ENCODE measurements at places on chromosomes 5 and 9.

DNA sequence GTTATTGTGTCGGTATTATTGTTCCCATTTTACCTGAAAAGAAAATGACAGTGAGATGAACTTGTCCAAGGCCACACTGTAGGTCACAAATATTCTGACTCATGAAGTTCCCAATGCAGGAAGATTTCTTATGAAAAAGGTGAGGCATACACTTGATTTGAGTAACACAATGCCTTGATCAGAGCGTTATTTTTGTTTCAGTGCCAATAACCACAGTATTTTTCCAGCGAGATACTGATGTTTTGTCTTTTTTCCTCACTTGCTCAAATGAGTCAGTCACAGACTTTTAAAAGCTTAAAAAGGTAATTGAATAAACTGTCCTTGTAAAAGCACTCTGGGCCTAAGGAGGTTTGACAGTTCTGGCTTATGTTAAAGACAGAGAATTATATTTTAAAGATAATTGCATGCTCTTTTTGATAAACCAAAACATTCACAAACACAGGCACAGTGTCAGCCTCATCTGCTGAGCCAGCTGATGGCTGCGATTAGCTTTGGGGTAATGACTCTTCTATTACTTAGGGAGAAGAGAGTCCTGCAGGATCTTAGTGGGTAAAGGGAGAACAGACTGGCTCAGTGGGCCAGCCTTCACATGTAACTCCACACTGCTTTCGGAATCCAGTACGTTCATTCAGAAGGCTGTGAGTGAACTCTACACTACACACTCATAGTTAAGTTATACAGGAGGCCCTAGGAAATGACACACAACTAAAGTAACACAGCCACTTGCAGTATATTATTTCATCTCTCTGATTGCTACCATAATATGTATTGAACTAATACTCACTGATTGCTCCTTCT lies 165.5 kb upstream of the CD180 start:
- no peak for DNase-seq

DNA sequence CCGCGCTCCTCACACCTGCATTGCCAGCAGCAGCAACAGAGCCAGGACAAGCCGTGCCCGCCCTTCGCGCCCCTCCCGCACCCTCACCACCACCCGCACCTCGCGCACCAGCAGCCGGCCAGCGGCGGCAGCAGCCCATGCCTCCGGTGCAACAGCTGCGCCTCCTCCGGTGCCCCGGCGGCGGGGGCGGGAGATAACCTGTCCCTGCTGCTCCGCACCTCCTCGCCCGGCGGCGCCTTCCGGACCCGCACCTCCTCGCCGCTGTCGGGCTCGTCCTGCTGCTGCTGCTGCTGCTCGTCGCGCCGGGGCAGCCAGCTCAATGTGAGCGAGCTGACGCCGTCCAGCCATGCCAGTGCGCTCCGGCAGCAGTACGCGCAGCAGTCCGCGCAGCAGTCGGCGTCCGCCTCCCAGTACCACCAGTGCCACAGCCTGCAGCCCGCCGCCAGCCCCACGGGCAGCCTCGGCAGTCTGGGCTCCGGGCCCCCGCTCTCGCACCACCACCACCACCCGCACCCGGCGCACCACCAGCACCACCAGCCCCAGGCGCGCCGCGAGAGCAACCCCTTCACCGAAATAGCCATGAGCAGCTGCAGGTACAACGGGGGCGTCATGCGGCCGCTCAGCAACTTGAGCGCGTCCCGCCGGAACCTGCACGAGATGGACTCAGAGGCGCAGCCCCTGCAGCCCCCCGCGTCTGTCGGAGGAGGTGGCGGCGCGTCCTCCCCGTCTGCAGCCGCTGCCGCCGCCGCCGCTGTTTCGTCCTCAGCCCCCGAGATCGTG lies 517 bp downstream of the KCNN2 start:
- DNase-seq, result no peak

DNA sequence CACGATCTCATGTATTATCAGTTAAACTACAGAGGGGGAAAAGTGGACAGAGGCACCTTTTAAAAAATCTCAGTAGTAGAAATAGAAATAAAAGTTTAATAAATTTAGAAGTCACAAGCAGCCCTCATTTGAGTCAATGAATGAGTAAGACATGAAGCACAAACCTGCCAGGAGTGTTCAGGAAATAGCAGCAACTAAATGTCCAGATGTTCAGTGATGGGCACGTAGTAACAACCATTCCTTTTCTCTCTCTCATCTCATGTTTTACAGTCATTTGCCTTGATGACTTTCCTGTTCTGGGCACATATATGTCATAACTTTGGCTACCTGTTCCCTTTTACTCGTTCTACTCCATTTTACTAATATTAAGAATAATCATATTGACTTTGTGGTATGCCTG lies 17.7 kb downstream of the ISOC1 start:
- no peak for DNase-seq

DNA sequence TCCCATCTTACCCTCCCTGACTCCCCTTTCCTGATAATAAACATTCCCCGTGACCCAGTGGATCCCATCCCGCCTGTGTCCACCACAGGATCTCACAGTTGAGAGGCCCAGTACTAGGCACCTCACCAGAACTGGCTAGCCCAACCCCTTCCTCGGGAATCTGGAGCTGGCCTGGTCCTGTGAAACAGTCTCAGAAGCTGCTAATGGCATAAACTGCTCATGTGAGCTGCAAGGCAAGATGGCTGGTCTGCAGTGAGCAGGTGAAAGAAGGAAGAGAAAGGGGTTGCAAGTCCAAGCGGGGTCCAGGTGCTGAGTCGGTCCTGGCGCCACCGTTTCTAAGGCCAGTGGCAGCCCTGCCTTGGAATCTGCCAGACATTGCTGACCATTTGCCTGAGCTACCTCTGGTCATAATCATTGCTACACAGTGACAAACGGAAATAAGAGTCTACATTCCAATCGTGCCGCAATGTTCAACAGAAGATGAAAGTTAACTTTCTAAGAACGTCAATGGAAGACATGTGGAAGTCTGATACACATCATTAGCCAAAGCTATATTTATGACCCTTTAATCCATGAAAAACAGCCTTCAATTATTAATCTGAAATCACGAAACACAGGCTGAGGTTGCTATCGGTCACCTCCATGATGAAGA lies 33.7 kb downstream of the DNAH5 start:
- no peak for DNase-seq

DNA sequence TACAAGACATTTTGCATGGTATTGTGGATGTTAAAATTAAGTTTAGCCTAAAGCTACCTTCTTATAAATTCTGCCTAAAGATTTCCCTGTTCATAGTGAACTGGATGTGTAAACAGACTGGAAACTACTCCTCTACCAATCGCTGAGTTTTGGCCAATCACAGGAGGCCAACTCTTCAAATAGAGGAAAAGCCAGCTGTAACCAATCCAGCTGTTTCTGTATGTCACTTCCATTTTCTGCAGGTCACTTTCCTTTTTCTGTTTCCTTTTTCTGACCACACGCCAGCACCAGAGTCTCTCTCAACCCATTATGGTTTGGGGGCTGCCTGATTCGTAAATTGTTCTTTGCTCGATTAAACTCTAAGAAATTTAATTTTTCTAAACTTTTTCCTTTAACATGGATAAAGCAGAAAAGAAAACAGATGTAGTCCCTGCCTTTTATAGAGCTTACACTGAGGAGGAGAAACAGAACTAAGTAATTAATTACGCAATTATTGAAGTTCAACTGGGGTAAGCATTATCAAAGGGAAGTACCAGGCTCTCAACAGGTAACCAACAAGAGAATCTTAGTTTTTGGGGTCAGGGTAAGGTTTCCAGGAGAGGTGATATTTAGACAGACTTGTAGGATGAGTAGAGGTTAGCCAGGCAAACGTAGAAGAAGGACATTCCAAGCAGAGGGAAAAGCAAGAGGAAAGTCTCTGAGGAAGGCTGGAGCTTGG lies 27.7 kb downstream of the RANBP3L start:
- DNase-seq, result no peak

GRCh38 chr9:96646081-96646991 lies 8.8 kb downstream of the PRXL2C start:
- DNase-seq, result no peak

GRCh38 chr5:66238435-66238834 lies 94.3 kb downstream of the SREK1 start:
- no peak for DNase-seq

DNA sequence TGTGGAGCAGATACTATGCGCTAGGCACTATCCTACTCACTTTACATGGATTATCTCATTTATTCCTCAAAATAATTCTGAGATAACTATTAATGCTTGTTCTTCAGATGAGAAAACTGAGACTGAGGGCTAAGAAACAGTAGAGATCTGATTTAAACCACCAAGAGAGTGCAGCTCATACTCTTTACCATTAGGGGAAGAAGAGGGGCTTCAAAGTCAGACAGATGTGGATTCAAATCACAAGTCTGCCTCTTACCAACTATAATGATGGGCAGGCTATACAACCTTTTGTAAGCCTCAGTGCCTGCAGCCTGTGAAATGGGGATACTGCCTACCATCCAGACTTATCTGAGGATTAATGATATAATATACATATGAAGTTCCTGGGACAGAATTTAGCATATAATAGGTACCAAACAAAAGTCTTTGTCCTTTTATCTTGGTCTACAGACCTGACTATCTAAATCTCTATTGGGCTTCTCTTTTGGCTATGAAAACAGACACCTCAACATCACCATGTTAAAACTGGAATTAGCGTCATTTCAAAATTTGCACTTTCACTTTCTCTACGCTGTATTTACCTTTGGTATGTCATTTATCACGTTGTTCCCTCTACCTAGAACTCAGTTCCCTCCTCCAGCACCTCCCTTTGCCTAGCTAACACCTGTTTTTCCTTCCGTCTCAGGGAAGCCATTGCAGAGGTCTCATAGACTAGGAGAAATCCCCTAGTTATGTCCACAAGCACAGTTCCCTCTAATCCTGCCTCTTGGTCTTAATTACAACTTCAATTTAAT lies 13.8 kb upstream of the TMEM267 start:
- DNase-seq, result no peak

- DNase-seq, result no peak
Measured at GRCh38 chr9:85129514-85129913, 460.0 kb downstream of the NTRK2 start.

DNA sequence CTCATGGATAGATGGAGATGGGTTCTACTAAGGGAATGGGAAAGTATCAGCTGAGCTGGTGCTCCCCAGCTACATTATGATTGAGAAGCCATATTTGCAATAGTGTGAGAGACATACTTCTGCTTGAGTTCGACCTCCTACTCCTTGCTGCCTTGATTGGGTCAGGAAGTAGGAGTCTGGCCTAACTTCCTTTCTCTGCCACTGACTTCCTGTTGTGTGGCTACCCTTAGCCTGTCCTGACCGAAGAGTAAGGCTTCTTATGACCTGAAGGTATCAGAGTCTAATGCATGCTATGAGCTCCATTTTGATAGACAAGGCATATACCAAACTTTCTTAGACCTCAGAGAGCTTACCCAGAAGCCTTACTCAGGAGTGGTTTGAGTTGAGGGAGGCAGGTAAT lies 53.9 kb downstream of the OSTF1 start:
- no peak for DNase-seq

GRCh38 chr5:137142346-137142745 lies 356.8 kb downstream of the SPOCK1 start:
- DNase-seq, result no peak

DNA sequence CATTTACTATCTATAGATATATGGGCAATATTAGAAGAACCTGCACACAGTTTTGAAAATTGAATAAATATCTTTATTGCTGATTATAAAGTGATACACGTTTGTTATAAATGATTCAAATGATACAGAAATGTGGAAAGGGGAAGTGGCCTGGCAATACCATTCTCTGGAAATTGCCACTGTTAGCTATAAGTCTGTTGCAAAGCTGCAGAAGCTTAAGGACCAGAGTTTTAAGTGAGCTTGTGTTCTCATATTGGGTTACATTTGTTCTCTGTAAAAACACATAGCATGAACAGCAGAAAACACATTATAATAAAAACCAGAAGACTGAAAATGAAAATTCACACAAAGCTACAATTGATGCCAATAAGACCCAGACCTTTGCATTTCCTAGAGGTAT lies 59.6 kb downstream of the RASGRF2 start:
- DNase-seq, result no peak

GRCh38 chr5:178378527-178379484 lies 146.2 kb upstream of the PHYKPL start:
- DNase-seq, result no peak

GRCh38 chr5:44839018-44839681 lies 30.4 kb downstream of the MRPS30 start:
- DNase-seq, result no peak
